ENCODE measurements at places on chromosomes 5 and 9.

- DNase-seq = peak; percentile 19
Observed at GRCh38 chr9:73042155-73042554, 89.3 kb upstream of the ALDH1A1 start.

DNA sequence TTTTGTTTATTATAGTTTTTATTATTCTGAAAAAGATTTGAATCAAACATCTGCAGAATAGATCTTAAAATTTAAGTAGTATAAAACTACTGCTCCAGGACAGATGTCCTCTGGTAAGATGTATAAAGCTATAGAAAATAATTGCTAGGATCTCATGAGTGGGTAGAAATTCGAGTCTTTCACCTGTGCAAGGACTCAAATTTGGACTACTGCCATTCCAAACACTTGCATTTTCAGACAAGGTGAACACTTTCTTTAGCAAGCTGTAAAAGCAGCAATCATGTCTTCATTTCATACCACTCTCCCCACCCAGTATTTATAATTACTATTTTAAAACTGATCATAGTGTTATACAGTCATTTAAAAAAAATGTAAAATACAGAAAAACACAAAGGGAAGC, 20.7 kb downstream of the SKP2 start:
- DNase-seq = no peak

GRCh38 chr5:100790170-100790665, 112.9 kb downstream of the ST8SIA4 start:
- peak; percentile 14 for DNase-seq

- DNase-seq = no peak
Observed at GRCh38 chr5:179312557-179313235, 32.6 kb downstream of the ADAMTS2 start.

GRCh38 chr5:137119321-137119720, 379.8 kb downstream of the SPOCK1 start:
- no peak for DNase-seq

GRCh38 chr9:35562895-35563780, 41.9 kb upstream of the TESK1 start:
- DNase-seq = no peak

DNA sequence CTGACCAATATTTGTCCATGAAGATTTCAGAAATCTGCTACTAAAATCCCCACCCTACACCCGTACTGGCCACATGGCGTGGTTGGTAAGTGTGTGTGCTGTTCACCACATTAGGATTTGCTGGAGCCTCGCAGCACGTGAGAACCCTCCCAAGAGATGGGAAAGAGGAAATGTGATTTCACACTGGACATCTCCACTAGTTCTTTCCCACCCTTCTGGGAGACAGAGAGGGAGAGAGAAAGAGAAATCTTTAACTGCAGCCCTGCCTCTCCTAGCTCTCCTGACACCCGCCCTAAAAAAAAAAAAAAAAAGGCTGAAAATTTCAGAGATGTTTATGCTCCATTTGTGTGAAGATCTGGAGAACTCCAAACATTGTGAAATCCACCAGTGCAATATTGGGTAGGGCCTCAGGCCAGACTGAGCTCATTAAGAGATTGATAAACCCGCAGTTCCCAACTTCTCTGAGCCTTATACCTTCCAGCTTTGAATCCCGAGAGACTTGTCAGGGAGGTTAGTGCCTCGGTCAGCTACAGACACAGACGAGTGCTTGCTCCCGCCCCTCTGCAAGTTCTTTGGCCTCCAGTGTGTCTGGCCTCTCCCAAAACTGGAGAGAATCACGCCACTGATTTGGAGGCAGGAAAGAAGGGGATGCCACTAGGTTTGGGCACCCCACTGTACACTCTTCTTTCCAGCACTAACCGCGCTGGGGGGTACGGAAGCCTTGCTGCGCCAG, 1.9 kb downstream of the SPRY4 start:
- peak; percentile 78 for DNase-seq

GRCh38 chr5:154900066-154900465, 37.9 kb downstream of the GEMIN5 start:
- no peak for DNase-seq

DNA sequence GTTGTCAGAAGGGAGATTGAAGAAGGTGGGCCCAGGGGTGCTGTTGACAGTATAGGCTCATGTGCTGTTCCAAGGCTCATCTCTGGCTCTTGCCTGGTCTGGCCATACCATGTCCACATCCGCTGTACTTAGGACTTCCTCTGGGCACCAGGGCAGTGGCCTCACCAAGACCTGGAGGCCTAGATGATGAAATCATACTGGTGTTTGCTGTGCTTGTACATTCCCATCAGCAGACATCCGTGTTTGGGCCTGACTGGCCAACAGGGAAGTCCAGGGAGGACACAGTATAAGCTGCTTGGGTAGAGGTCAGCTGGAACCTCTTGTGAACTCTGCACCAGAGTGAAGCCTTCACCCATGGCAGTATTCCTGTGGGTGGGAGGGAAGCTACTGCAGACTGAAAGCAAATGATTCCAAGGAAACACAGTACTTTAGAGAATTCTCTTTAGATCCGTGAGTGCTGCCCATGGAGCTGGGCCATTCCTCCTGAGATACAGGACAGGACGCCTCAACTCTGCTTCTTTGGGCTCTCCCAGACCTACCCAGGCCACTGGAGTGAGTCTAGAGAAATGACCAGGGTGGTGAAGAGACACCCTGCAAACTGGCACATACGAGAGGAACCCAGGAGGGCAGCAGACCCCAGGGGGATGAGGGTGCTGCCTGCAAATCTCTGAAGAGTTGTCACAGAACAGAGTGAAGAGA, 22.5 kb downstream of the POLR1E start:
- no peak for DNase-seq

DNA sequence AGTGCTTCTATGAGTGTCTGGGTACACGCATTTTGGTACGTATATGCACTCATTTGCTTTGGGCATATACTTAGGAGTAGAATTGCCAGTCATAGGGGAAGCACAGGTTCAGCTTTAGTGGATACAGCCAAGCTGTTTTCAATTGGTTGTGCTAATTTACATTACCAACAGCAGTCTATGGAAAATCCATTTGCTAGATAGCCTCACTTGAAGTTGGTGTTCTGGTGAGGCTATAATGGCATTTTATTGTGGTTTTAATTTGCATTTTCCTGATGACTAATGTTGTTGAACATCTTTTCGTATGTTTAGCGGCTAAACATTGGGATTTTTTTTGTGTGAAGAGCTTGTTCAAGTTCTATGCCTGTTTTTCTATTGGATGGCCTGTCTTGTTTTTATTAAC, 76.8 kb upstream of the ANKH start:
- DNase-seq = no peak

GRCh38 chr5:175257847-175258194, 186.2 kb downstream of the DRD1 start:
- no peak for DNase-seq

GRCh38 chr5:181190711-181191525, 14.1 kb downstream of the TRIM7 start:
- peak; percentile 56 for DNase-seq

- no peak for DNase-seq
Observed at GRCh38 chr5:1889321-1890065, 6.8 kb upstream of the IRX4 start.

- no peak for DNase-seq
Observed at GRCh38 chr5:132773114-132773513, 3.9 kb downstream of the SEPTIN8 start.

Measured in ELR (cell line).